ENCODE measurements at places on chromosomes 12 and 14.

GRCh38 chr12:108004319-108004718 is 124.8 kb upstream of the WSCD2 start:
- DNase-seq = peak; percentile 26

- DNase-seq = peak; percentile 80
Measured at GRCh38 chr12:85688837-85689236, 147.4 kb downstream of the RASSF9 start.

- DNase-seq = no peak
Measured at GRCh38 chr12:92079054-92079385, 66.6 kb downstream of the BTG1 start.

DNA sequence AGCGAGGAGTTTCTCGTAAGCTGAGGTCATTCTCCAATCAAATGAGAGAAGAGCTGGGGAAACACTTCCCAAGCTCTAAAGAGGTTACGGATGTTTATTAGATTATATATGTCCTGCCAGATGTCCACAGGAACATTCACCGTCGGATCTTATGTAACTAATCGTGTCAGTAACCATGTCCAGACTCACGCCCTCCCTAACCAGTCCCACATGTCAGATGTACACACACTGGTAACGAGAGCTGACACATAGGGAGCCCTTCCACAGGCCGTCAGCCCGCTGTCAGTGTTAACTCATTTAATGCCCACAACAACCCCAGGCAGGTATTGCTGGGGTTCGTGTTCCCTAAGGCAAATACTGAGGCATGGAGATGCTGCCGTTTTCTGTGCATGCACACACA is 223.7 kb upstream of the RTL1 start:
- DNase-seq = no peak

GRCh38 chr12:4135919-4136605 is 137.5 kb upstream of the CCND2 start:
- DNase-seq = peak; percentile 47
